Activated naive CD4-positive, alpha-beta T cell treated with anti-CD3 and anti-CD28 coated beads for 36 hours (primary cell): ENCODE measurements at places on chromosomes 5 and 9. TPM values are rescaled to one million over a fixed set of nuclear protein-coding genes. Genes with fewer than 3 reads are reported as not detected.

DNA sequence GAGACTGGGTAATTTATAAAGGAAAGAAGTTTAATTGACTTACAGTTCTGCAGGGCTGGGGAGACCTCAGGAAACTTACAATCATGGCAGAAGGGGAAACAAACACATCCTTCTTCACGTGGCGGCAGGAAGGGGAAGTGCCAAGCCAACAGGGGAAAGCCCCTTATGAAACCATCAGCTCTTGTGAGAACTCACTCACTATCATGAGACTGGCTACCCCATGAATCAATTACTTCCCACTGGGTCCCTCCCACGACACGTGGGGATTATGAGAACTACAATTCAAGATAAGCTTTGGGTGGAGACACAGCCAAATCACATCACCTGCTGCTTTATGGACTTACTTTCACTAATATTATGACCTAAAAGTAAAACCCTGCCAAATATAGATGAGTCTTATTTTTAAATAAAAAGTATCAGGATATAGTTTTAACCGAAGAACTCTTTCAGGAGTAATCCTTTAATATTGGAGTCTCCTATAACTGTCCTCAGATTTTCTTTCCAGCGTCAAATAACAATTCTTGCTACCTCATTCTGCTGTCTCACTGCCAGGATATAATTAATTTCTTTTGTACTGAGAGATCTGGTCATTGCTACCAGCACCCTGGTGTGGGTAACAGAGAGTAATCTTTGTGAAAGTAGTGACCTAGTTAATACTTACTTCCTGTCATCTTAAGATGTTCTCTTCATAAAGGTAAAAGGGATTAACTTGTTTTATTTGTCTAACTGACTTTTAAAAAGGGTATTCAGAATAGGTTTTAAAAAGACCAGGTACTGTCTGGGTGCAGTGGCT, 68.6 kb downstream of the NLN start:
- no peak overlapping the region for H3K27ac ChIP-seq
- H3K4me3 ChIP-seq: no peak overlapping the region
- H3K27me3 ChIP-seq: no peaks in the 10 kb centered on the region
- peak; percentile 49 for DNase-seq
- peaks cover 13% of the 10 kb centered on the region for H3K4me1 ChIP-seq

Gene GGTA1
- not detected for total RNA-seq

Gene CD14
- 0.20 TPM for total RNA-seq

Gene FAM153A
- 26.0 TPM for total RNA-seq

Gene SLCO4C1
- not detected for total RNA-seq

Gene RANBP17
- total RNA-seq: not detected
